ENCODE measurements at places on chromosomes 1 and 21. TPM values are rescaled to one million over a fixed set of nuclear protein-coding genes. Genes with fewer than 3 reads are reported as not detected.

GRCh38 chr1:193634876-193635275 is 448.5 kb upstream of the B3GALT2 start:
- DNase-seq = no peak

DNA sequence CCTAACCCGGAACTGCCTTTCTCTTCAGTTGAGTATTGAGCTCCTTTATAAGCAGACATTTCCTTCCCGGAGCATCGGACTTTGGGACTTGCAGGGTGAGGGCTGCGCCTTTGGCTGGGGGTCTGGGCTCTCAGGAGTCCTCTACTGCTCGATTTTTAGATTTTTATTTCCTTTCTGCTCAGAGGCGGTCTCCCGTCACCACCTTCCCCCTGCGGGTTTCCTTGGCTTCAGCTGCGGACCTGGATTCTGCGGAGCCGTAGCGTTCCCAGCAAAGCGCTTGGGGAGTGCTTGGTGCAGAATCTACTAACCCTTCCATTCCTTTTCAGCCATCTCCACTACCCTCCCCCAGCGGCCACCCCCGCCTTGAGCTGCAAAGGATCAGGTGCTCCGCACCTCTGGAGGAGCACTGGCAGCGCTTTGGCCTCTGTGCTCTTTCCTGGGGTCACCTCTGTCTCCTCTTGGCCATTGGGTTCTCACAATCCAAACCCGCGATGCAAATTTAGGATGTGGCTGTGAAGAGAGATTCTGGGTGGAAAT is 3.7 kb downstream of the OLIG2 start:
- DNase-seq = no peak

GRCh38 chr1:59179673-59180072 is 117.2 kb upstream of the FGGY start:
- DNase-seq = no peak

DNA sequence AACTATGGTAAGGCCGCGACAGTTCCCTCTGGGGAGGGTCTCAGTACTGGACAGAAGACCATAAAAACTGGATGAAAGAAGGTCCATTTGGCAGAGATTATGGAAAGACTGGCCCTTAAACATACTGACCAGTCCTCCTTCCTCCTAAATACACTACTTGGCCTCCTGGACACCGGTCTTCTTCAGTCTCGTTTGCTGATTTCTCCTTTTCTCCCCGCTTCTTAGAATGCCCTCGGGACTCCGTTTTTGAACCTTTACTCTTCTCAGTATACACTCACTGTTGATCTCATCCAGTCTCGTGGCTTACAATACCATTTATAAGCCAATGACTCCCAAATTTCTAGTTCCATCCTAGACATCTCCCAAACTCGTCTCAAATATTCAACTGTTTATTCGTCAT is 694 bp upstream of the MRPL9 start:
- no peak for DNase-seq

GRCh38 chr1:44300852-44301251 is 54.2 kb downstream of the ERI3 start:
- DNase-seq = no peak

The CELA2A gene
- total RNA-seq = not detected

The POU3F1 gene
- 19.1 TPM for total RNA-seq

- no peak for DNase-seq
Measured at GRCh38 chr1:245337829-245338484, 183.2 kb downstream of the KIF26B start.

- DNase-seq = no peak
Measured at GRCh38 chr1:183327434-183328290, 90.5 kb downstream of the NMNAT2 start.

The NTMT2 gene
- total RNA-seq = not detected

- DNase-seq = no peak
Measured at GRCh38 chr1:53899206-53899628, 5.2 kb downstream of the DIO1 start.

The TPTE gene
- not detected for total RNA-seq

GRCh38 chr1:208026880-208027438 is 116.0 kb upstream of the CD34 start:
- no peak for DNase-seq

The SH3D21 gene
- total RNA-seq = 16.3 TPM

DNA sequence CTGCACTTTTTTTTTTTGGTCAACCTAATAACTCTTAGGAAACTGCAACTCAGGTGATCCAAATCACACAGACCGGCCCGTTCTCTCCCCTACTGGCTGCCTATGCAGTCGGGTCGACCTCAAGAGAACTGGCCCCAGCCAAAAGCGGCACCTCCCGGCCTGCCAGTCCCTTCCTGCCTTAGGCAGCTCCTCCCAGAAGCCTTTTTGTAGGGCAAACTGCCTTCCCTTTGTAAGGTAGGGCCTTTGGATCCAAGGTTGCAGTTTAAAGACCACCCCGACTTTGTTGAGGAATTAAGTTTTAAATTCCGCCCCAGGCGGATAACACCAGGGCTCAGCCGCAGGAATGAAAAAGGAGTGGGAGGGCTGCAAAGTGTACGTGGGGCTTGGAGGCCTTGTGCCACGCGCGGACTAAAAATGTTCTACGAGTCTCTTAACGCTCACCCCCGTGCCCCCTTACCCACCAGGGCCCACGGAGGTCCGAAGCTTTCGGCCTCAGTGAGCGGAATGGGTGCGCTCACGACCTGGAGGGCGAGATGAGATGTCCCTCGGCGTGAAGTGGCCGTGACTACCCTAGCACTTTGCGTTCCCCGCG is 642 bp upstream of the ST3GAL3 start:
- no peak for DNase-seq

DNA sequence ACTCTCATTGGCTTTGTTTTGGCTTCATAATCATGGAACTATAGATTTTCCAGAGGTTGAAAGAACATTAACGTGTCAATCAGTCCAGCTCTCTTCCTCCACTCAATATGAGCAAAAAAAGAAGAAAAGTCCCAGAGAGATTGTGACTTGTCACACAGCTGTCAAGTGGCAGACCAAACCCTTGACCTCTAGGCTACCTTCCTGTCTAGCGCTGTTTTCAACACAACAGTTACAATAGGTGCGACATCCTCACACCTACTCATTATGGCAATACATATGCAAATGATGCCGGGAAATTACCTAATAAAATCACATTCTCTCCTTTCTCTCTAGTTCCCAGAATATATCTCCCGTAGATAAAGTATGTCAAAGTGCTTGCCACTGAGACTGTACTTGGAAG is 1.1 kb downstream of the WARS2 start:
- no peak for DNase-seq

DNA sequence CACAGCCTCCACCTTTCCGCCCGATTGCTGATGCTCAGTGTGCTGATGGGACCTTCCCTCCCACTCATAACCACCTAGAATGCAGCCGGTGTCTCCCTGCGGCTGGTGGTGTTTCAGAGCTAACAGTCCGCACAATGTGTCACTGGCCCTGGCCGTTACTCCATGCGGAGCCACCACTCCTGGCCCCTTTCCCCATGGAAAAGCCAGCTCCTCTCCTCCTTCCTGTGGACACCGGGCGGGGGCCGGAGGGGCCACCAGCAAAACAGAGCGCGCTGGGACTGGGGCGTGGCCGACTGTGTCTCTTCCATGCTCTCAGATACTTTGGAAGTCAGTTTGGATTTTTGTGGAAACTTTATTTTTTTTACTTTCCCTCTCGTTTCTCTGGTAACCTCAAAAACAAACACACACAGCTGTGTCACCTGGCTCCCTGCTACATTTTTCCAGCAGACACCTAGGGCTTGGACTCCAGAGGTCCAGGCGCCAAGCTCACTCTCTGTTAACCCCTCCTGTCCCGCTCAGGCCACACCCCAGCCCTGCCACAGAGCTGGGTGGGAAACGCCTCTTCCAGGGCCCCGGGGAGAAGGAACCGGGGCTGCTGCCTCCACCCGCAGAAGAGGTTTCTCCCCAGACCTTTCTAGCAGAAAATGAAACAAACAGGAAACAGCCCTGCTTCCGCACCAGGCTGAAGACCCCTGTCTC is 32.5 kb upstream of the COL6A2 start:
- peak; percentile 94 for DNase-seq

DNA sequence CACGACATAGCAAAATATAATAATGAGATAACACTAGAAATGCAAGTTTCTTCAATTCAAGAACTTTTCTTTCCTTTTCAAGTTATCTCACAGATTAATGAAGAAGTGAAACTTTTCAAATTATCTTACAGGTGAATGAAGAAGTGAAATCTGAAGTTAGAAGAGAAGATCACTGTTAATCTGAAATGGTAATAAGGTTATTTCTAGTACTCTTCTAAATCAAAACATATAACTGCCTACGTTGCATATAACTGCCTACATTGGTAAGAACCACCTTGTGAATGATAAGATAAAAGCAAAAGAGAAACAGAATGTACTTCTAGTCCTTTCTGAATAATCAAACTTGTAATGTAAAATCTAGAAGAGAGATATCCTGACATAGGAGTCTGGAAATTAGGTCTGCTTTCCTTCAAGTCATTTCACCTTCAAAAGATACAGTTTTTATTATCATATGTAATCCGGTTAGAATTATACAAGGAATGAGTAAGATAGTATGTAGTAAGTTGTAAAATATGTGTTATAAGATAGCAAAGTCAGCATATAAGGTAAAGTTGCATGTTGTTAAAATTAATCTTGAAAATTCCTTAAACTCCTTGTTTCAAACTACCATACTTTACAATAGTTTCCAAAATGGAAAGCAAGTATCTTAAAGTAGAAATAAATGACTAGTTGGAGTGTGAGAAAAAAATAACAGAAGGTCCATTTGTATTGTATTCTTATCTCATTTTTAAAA is 522.4 kb upstream of the ZRANB2 start:
- no peak for DNase-seq

The FNBP1L gene
- total RNA-seq = 22.4 TPM

The COL16A1 gene
- 79.7 TPM for total RNA-seq

DNA sequence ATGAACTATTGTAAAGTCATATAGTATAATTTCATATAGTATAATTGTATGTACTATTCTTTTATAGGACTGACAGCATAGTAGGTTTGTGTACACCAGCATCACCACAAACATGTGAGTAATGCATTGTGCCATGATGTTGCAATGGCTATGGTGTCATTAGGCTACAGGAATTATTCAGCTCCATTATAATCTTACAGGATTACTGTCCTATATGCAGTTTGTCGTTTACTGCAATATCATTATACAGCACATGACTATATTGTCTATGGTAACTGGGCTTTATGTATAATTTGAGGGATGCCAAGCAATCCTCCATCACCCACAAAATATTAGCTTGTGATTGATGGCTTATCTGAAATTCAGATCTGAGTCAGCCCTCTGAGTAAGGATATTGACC is 54.2 kb upstream of the PBX1 start:
- DNase-seq = no peak

DNA sequence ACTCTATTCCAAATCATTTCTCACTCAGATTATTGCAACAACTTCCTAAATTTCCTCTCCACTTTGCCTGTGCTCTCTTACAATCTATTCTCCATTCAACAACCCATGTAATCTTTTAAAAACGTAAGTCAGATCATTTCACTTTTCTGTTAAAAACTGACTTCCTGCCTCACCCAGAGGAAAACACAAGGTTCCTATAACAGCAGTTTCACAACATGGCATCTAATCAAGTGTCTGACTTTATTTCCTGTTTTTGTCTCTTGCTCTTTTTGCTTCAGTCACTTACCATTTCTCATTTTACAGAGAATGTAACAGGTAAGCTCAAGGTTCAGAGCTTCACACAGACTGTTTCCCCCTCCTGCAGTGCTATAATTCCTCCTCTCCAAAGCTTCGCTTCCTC is 560.7 kb downstream of the LRRIQ3 start:
- no peak for DNase-seq

GRCh38 chr1:107574044-107574443 is 390.9 kb downstream of the VAV3 start:
- DNase-seq = no peak

DNA sequence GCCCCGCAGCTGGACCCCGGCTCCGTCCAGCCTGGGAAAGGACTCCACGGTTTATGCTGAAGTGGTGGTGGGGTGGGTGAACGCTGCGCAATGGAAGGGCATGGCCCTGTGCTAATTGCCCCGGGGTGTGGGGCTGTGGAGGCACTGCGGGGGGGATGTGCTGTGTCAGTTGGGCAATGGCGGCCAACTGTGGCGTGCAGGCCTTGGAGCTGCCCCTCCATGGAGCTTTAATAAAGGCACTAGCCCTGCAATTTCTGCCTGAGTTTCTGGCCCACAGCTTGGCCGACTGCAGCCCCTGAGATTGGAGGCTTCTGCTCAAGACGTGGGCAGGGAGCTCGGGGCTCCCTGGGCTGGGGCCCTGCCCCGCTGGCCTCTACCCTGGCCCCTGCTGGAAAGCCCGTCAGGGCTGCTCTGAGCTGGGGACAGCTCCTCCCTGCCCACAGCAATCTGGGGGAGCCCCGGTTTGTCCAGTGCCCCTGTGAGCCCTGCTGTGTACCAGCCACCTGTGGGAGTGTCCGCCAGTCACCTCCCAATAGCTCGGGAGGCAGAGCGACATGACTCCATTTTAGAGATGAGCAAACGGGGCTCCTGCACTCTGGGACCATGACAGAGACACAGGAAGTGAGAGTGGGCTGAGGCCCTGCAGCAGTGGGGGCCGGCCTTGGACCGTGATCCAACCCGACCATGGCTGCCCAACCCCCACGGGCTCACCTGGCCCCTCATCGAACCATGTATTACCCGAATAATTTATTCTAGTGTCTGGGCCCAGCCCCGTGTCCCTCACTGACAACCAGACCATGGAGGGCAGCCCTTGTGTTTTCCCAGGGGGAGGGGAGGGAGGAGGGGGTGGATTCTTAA is 8.7 kb upstream of the TNFRSF14 start:
- DNase-seq = no peak

DNA sequence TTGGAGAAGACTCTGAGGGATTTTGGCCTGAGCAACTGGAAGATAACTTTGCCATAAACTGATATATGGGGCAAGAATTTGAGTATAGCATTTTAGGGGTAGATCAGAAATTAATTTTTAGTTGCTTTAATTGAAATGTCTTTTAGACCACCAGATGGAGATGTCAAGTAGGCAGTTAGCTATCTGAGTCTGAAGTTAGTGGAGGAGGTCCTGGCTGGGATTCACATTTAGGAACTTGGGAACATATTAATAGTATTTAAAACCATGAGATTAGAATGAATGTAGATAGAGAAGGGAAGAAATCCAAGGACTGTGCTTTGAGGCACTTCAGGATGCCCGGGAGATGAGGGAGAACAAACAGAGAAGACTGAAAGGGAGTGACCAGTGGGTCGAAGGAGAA is 32.6 kb downstream of the SLC44A3 start:
- DNase-seq = no peak

The SLAMF6 gene
- total RNA-seq = 0.49 TPM

DNA sequence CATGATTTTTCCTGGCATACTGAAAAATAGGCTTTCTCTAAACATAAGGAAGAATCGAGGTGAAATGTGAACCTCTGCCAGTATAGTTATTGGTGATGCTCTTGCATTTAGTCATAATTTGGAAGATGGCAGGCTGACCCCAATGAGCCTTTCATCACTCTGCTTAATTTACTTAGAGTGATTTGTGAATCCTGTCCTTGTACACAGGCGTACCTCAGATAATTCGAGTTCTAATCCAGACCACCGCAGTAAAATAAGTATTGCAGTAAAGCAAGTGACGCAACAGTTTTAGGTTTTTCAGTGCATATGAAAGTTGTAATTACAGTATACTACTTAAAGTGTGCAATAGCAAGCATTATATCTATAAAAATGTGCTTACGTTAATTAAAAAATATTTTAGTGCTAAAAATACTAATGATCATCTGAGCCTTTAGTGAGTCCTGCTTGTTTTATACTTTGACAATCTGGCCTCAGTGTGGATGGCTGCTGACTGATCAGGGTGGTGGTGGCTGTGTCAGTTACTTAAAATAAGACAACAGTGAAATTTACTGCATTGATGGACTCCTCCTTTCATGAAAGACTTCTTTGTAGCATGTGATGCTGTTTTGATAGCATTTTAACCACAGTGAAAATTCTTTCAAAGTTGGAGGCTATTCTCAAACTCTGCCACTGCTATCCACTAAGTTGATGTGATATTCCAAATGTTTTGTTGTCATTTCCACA is 1.7 kb downstream of the PKNOX1 start:
- DNase-seq = no peak

Data from lower leg skin (tissue), 4 donors.